RCC 7860 (cell line): ENCODE measurements at places on chromosomes 5 and 9.

GRCh38 chr5:124292322-124292855, 454.1 kb downstream of the ZNF608 start:
- DNase-seq: no peak

GRCh38 chr5:174419540-174420132, 304.7 kb upstream of the MSX2 start:
- peak; percentile 48 for DNase-seq

GRCh38 chr5:33410221-33410620, 30.5 kb upstream of the TARS1 start:
- DNase-seq: no peak

GRCh38 chr9:32572900-32573523, at the start of gene NDUFB6:
Gene NDUFB6, minus strand, starts transcription at chr9:32573159. Its CDS starts 99 bp downstream, at chr9:32573060.
- peak; percentile 76 for DNase-seq
